ENCODE measurements at places on chromosomes 4 and X. TPM values are rescaled to one million over a fixed set of nuclear protein-coding genes. Genes with fewer than 3 reads are reported as not detected.

HTN1 gene
- not detected for total RNA-seq

RPL10 gene
- total RNA-seq, result 3,672 TPM

INTS12 gene
- total RNA-seq, result 32.4 TPM

MSANTD1 gene
- 0.19 TPM for total RNA-seq

SPP1 gene
- total RNA-seq, result 2,902 TPM
